Stimulated activated memory B cell treated with anti-CD40 and anti-IgM and Interleukin-4, amounts not matched to agents 10 μg/mL and 1 μg/mL and 100 μg/mL, for 72 hours (primary cell): ENCODE measurements at places on chromosomes 1 and 21.
A peak's percentile ranks its signal among the peaks of the same experiment; 100 is the strongest.

GRCh38 chr1:33343539-33343938 is 22.6 kb upstream of the A3GALT2 start:
- no peak for ATAC-seq

DNA sequence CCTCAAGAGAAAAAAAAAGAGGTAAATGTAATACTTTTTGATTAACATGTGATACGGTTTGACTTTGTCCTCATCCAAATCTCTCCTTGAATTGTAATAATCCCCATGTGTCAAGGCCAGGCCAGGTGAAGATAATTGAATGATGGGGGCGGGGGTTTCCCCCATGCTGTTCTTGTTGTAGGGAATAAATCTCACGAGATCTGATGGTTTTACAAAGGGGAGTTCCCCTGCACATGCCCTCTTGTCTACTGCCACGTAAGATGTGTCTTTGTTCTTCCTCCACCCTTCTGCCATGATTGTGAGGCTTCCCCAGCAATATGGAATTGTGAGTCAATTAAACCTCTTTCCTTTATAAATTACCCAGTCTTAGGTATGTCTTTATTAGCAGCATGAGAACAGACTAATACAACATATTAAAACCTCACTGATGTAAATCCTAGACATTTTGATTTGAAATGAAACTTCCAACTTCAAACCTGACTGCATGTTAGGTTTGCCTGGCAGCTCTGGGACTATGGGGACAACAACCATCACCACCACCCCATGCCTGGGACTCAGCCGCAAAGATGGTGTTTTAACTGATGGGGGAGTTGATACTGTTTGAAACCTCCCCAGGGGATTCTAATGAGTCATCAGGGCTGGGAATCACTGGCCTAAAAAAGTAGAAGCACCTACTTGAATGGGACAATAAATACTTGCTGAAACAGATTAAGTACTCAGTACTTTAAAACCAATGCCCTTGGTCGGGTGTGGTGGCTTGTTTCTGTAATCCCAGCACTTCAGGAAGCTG is 32.8 kb upstream of the BACH1 start:
- ATAC-seq = peak; percentile 63

DNA sequence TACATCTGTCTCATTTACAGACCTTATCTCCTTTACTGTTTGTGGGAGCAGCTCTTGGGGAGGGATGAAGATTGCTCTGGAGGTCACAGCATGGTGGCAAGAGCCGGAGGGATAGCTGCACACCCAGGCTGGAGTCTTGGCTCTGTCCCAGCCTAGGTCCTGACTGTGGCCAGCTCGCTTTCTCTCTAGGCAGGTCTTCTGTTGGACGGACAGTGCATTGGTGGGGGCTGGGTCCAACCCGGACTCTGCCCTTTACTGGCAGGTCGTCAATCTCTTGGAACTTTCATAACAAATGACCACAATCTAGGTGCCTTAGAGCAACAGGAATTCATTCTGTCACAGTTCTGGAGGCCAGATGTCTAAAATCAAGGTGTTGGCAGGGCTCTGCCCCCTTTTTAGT is 319.8 kb upstream of the C1orf174 start:
- ATAC-seq = no peak

DNA sequence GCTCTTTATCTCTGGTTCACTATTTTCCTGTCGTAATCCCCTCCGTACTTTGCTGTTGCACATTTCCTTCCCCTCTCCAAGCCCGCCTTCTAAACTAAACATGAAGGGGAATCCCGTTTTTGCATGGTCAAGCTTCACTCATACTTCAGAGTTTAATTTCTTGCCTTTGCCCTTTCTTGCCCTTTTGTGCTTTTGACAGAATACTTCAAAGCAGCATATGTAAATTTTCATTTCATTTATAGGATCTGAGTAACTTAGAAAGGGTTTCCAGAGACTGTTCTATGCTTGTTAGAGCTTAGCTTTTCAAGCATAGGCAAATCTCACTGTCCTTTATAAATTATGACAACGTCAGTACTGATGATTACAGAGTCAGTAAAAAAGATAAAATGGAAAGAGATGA is 27.7 kb downstream of the SPATA45 start:
- ATAC-seq = peak; percentile 90

GRCh38 chr1:10677491-10678391 is 118.7 kb downstream of the CASZ1 start:
- ATAC-seq = no peak

DNA sequence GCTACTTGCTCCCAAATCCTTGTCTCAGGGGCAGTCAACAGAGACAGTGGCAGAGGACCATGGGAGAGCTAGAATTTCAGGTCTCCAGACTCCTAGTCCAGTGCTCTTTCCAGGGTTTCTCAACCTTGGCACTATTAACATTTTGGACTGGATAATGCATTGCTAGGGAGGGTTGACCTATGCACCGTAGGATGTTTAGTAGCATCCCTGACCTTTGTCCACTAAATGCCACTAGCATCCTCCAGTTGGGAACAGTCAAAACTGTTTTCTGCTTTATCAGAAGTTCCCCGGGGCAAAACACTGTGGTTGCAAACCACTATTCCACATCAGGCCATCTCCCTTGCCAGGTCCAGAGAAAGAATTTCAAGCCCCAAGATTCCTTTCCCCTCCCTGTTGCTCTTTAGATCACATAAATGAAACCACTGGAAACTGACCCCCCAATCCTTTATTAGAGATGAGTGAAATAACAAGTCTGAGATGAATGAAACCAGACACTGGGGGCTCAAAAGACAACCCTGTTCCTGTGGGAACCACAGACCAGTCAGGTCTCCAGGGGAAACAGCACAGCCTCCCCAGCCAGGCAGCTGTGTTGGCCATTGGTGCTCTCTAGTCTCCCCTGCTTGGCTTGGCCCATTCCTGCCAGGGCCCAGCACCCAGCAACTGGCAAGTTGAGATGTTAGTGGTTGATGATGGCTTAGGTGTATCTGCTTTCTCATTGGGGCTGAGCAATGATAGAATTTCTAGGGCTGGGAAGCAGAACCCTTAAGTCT is 3.8 kb upstream of the TCEA3 start:
- no peak for ATAC-seq

DNA sequence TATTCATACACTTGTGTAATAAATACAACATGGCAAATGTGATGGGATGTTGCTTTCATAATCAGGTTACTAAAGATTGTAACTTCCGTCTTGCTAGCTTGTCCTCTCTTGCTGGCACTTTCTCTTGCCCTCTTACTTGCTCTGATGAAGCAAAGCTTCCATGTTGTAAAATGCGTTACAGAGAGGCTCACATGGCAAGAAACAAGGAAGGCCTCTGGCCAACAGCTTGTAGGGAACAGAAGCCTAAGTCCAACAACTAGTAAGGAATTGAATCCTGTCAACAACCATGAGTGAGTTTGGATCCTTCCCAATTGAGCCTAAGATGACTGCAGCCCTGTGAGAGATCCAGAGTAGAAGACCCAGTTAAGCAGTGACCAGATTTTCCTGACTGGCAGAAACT is 15.4 kb downstream of the TMED5 start:
- no peak for ATAC-seq

DNA sequence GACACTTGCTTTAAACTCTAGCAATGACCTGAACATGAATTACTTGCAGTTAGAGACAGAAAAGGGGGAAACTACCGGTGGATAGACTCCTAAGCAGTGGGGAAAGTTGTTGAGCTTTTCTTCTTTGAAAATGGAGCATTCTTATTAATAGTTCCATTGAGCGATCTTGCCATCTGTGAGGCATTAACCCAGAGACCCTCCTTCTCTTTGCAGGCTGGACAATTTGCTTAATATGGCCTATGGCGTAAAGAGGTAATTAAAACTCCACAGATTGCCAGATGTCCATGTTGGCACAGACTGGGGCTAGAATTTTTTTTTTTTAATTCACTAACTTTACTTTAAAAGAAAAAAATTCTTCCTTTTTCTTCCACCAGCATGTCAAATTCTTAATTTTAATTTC is 88.5 kb downstream of the ELAVL4 start:
- ATAC-seq = no peak

- ATAC-seq = no peak
These were observed 38.2 kb downstream of the L1TD1 start for GRCh38 chr1:62232871-62233278.

DNA sequence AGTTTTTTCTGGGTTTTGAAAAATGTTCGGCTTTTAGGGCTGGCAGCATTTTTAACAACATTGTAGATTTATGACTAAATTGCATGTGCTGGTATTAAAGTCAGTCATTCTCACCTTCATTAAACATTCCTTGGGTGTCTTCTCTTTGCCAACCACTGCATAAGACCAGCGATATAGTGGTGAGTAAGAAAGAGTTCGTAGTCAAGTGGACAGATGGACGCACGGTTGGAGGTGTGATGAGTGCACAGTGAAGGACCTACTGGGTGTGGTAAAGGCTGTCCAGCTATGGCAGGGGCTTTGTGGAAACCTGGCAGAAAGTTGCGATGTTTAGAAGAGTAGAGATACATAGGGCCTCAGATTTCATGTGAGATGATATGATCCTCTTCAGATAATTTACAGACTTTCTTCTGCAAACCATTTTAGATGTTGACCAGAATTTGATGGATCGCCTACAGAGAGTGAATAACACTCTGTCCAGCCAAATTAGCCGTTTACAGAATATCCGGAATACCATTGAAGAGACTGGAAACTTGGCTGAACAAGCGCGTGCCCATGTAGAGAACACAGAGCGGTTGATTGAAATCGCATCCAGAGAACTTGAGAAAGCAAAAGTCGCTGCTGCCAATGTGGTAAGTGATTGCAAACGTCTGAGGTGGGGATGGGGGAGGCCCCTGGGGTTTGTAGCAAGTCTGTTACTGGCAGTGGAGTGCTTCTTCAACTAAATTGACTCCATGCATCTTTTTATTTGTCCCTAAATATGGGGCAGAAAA is 56.0 kb upstream of the LAMC2 start:
- ATAC-seq = no peak

GRCh38 chr1:89633248-89633799 is 404 bp downstream of the LRRC8C start:
- ATAC-seq = peak; percentile 84

DNA sequence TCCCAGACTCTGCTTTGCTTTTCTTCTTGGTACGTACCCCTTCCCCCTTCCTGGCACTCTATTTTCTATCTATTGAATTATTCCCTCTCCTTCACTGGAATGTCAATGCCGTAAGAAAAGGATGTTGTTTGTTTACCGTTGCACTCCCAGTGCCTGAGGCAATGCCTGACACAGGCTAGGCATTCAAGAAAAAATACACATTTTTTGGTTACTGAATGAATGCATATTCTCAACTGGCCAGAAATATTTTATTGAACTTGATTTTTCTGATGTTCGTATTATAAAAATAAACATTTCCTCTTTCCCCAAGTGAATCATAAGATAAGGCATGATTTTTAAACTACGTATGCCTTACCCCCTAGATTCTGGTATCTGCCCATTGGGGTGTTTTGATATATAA is 41.2 kb downstream of the GNG12 start:
- no peak for ATAC-seq

GRCh38 chr1:155860970-155861510 is 1.7 kb downstream of the SYT11 start:
- ATAC-seq = no peak

DNA sequence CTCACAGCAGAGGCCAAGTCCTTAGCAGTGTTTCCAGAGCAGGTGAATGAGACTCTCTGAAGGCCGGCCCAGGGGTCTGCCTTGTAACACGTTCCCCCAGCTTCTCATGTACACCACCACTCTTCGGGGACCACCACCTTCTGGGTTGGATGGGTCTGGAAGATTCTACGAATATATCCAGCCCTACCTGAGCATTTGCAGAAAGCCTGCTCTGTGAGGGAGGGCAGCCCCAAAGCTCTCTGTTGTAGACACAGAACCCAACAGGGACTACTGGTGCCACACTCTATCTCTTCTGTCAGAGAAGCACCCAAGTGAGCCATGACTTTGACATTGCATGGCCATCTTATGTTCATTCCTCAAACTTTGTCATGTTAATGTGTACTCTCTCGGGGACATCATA is 61.8 kb downstream of the CD247 start:
- ATAC-seq = no peak

DNA sequence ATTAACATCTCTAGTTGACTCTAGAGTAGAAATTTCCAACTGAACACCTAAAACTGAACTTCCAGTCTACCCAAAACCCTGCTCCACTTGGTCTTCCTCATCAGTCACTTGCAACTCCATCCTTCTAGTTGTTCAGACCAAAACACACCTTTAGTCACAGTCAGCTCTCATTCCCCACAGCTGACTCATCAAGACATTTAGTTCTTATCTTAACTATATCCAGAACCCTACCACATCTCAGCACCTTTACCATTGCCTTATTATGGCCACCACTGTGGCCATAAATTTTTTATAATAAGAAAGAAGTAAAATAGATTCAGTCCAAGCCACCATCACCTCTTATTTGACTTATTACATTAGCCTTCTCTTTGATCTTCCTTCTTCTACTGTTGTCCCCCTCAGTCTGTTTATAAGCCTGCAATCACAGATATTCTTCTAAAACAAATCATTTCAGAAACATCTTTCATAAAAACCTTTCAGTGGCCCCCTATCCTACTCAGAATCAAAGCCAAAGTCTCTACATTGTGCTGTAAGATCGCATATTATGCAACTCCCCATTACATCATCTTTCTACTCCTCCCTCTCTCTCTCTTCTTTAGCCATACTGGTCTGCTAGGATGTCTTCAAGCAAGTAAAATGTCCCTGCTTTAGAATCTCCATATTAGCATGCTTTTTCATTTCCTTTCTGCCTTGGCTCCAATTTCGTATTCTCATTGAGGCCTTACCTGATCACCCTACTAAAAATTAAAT is 275.9 kb downstream of the LRRC40 start:
- ATAC-seq = no peak

GRCh38 chr1:60283690-60284089 is 210.1 kb upstream of the C1orf87 start:
- no peak for ATAC-seq

- ATAC-seq = no peak
These were observed 1288.6 kb upstream of the TMPRSS15 start for GRCh38 chr21:19692231-19692630.

GRCh38 chr1:171140956-171141687 is 44.0 kb upstream of the FMO2 start:
- no peak for ATAC-seq

GRCh38 chr1:207259391-207259790 is 62.1 kb upstream of the CD55 start:
- no peak for ATAC-seq
